ENCODE measurements at places on chromosomes 11 and 22. TPM values are rescaled to one million over a fixed set of nuclear protein-coding genes. Genes with fewer than 3 reads are reported as not detected.

The TEX54 gene
- not detected for total RNA-seq

The KRTAP5-1 gene
- not detected for total RNA-seq

The MS4A3 gene
- total RNA-seq: not detected

The ANKK1 gene
- 0.84 TPM for total RNA-seq

The NLRX1 gene
- total RNA-seq: 29.7 TPM

GRCh38 chr11:2949920-2950319, 20.7 kb upstream of the PHLDA2 start:
- H3K4me3 ChIP-seq: no peak overlapping the region
- no peaks in the 10 kb centered on the region for H3K36me3 ChIP-seq

GRCh38 chr11:96311120-96311568, 31.9 kb downstream of the MAML2 start:
- no peak overlapping the region for H3K27ac ChIP-seq
- DNase-seq: no peak
- H3K4me3 ChIP-seq: no peak overlapping the region
- no peaks in the 10 kb centered on the region for H3K36me3 ChIP-seq

DNA sequence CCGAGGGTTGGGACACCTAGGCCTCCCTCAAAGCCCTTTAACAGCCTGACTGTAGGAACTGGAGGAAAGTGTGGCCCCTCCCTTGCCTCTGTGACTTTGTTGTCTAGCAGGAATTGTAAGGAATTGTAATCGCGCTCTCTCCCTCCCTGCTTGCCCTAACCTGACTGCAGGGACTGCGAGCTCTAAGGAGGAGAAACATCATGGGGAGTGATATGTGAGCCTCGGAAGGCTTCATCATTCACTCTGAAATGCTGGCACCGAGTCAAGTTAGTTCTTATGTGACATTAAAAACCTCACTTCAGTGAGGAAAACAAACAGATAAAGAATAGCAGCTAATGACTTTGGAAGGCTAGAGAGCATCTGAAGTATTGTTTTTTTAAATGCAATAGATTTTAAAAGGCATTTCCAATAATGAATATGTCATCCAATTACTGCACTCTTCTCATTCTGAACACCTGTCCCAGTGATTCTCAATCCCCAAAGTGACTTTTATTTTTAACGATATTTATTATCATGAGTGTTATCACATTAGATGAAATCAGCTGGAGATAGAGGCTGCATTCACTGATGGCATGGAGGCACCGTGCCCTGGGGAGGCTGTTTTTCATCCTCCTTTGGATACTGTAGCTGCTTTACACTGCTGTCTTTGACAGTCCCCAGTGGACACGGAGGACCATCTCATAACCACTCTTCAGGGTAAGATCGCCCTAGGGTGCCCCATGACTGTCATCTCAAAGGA, 58.5 kb upstream of the NTM start:
- no peak for DNase-seq
- no peaks in the 10 kb centered on the region for H3K36me3 ChIP-seq
- no peaks in the 10 kb centered on the region for H3K4me1 ChIP-seq
- no peak overlapping the region for H3K27ac ChIP-seq
- H3K27me3 ChIP-seq: no peaks in the 10 kb centered on the region

DNA sequence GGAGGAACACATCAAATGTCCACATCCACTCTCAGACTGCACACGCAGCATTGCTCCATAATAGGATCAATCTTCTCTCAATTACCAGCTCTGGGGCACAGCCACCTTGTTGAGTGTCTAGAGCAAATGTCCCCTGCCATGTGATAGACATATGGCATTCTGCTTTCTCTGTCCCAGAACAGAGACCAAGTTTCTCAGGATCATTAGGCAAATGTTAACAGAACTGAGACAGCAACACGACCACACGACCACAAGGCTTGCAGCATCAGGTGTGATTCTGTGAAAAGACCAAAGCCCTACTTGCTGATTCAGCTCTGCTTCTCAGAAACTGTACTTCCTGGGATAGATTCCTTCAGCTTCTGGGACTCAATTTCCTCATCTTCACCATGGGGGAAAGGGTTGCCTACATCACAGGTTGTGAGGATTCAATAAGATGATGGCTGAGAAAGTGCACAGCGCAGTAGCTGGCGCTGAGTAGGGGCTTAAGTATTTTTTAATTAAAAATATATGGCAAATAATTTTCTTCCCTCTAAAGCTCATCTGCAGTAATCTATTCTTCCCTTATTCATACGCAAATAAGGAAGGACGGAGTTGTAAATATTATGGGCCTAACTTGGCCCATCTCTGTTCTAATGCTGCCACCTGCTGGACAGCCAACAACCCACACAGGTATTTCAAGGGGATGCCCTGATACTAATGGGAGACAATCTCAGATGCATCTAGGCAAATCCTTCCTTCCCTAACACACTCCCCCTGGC, 54.3 kb upstream of the USP47 start:
- no peaks in the 10 kb centered on the region for H3K4me1 ChIP-seq
- H3K4me3 ChIP-seq: no peak overlapping the region
- no peak overlapping the region for H3K27ac ChIP-seq
- no peaks in the 10 kb centered on the region for H3K36me3 ChIP-seq
- no peaks in the 10 kb centered on the region for H3K27me3 ChIP-seq
- DNase-seq: peak; percentile 67

GRCh38 chr11:76768088-76768908, 14.9 kb upstream of the TSKU start:
- H3K4me3 ChIP-seq: no peak overlapping the region
- no peaks in the 10 kb centered on the region for H3K27me3 ChIP-seq
- H3K36me3 ChIP-seq: no peaks in the 10 kb centered on the region
- peaks cover 54% of the 10 kb centered on the region for H3K4me1 ChIP-seq

DNA sequence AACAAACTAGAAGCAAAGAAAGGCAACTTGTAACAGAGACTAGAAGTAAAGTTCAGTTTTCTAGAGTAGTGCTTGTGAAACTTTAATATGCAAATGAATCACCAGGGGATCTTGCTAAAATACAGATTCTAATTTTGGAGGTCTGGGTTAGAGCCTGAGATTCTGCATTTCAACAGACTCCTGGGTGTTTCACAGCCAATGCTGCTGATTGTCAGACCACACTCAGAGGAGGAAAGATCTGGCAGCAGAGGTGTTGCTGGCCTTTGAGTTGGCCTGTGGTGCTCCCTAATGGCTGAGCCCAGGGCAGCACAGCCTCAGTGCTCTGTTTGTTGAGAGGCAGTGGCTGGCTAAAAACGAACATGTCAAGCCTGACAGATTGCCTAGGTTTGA, 5.4 kb downstream of the CRY2 start:
- H3K27me3 ChIP-seq: no peaks in the 10 kb centered on the region
- no peak overlapping the region for H3K27ac ChIP-seq
- DNase-seq: no peak
- H3K4me3 ChIP-seq: no peak overlapping the region
- H3K4me1 ChIP-seq: peaks cover 31% of the 10 kb centered on the region
- H3K36me3 ChIP-seq: no peaks in the 10 kb centered on the region

DNA sequence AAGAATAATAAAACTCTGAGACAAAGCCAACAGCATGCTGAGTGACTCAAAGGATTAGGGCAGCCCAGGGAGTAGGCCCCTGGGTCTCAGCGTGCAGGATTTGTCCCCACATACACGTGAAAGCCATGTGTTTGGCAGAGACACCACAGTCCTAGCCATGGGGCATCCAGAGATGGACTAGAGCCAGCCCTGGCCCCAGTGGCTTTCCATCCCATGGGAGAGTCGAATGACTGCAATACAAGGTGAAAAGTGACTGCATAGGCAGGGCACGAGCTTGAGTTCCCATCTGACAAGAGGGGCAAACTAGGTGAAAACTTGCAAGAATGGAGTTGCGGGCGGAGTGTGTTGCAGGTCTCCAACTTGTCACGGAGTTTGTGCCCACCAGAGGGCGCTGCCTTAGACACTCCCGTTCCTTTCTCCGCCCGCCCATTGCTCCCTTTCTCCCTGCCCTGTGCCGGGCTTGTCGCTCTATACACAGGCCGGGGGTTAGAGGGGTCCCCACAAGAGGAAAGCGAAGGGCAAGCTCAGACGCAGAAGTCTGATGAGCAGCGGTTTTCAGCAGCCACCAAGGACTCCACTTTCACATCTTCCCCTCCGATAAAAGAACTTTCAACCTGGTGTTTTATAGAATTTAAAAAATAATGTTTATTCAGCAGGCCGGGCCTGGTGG, 24.2 kb downstream of the TSKU start:
- H3K27me3 ChIP-seq: no peaks in the 10 kb centered on the region
- H3K27ac ChIP-seq: no peak overlapping the region
- H3K4me3 ChIP-seq: no peak overlapping the region
- no peaks in the 10 kb centered on the region for H3K36me3 ChIP-seq
- peak; percentile 82 for DNase-seq

- no peaks in the 10 kb centered on the region for H3K4me1 ChIP-seq
- peak; percentile 37 for DNase-seq
- H3K4me3 ChIP-seq: no peak overlapping the region
- H3K36me3 ChIP-seq: no peaks in the 10 kb centered on the region
- H3K27ac ChIP-seq: no peak overlapping the region
- H3K27me3 ChIP-seq: no peaks in the 10 kb centered on the region
These were observed 60.6 kb downstream of the NXPE2 start for GRCh38 chr11:114738954-114739353.

DNA sequence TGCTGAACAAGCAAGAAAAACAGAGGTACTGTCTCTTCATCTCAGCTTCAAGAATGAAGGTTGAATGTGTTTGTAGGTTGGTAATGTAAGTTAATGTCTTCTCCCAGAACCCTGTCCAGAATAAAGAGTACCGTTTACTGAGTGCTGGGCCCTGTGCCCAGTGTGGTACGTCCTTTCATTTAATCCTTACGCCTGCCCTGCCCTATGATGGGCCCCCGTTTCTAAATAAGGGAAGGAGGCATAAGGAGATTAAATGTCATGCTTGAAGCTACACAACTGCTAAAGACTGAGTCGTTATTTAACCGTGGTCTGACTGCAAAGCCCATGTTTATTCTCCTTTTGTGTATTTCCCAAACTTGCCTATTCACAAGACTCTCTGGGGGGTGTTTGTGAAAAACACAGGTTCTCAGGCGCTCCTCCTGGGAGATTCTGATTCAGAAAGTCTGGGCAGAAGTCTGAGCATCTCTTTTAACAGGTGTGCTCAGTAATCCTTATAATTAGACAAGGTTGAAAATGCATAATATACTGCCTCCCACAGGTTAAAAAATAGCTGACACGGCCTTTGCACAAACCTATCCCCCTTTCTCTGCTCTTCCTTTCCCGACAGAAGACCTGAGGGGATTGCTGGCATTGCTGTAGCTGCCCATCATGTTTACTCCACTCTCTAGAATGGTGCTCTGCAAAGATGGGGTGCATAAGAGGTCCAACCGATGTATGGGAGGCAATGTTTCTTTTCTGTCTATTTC, 56.3 kb upstream of the ZBTB44 start:
- H3K4me3 ChIP-seq: no peak overlapping the region
- no peak overlapping the region for H3K27ac ChIP-seq
- no peaks in the 10 kb centered on the region for H3K27me3 ChIP-seq
- DNase-seq: no peak

- no peaks in the 10 kb centered on the region for H3K36me3 ChIP-seq
- no peak overlapping the region for H3K4me3 ChIP-seq
- H3K27me3 ChIP-seq: no peaks in the 10 kb centered on the region
- no peak for DNase-seq
These were observed 1735.0 kb downstream of the LRRC4C start for GRCh38 chr11:39724404-39724803.

DNA sequence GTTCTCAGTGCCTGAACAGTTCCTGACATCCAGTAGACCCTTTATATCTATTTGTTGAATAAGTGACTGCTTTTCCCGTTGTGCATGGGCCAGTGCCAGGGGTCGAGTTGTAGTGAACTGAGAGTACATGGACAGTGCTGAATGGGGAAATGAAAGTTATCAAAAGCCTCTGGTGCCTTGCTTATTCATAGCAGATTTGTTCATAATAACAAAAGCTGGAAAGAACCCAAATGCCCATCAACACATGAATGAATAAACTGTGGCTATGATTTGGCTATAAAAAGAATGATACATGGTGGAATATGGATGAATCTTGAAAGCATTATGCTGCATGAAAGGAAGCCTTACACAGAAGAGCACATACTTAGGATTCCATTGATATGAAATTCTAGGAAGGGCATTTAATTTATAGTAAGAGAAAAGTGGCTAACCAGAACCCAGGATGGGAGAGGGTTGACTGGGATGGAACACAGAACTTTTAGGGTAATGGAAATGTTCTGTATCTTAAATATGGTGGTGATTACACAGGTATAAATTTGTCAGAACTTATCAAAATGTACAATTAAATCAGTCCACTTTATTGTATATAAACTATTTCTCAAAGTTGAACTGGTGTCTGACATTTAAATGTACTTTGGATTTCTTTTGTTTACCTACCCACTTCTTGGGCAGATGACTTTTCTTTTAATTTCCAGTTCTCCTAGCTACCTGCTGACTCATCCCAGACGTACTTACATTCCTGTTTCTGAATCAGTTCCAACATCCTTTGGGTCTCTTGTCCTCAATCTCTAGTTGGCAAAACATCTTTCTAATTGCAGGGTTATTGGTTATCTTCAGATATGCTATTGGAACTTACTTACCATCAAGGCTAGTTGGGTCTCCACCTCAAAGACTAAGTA, 42.8 kb downstream of the PACS1 start:
- peak; percentile 51 for DNase-seq
- H3K27me3 ChIP-seq: no peaks in the 10 kb centered on the region
- H3K4me3 ChIP-seq: no peak overlapping the region
- H3K36me3 ChIP-seq: no peaks in the 10 kb centered on the region
- peak overlapping the region; percentile 52 for H3K27ac ChIP-seq
- H3K4me1 ChIP-seq: peaks cover 43% of the 10 kb centered on the region

Data from adrenal gland (tissue), 19 donors.